Body of pancreas (tissue), 4 donors: ENCODE measurements at places on chromosomes 7 and 10. TPM values are rescaled to one million over a fixed set of nuclear protein-coding genes. Genes with fewer than 3 reads are reported as not detected.

- H3K4me1 ChIP-seq: no peaks in the 10 kb centered on the region
- no peaks in the 10 kb centered on the region for H3K36me3 ChIP-seq
- no peaks in the 10 kb centered on the region for H3K27me3 ChIP-seq
- no peak for DNase-seq
- H3K27ac ChIP-seq: no peak overlapping the region
These were observed 23.5 kb upstream of the GPR26 start for GRCh38 chr10:123642697-123643096.

The ADK gene
- 12.9 TPM for total RNA-seq

GRCh38 chr10:118723466-118723865 is 31.3 kb downstream of the CACUL1 start:
- H3K36me3 ChIP-seq: no peaks in the 10 kb centered on the region
- H3K27me3 ChIP-seq: no peaks in the 10 kb centered on the region
- peaks cover 25% of the 10 kb centered on the region for H3K4me1 ChIP-seq
- no peak overlapping the region for H3K27ac ChIP-seq
- no peak for DNase-seq

DNA sequence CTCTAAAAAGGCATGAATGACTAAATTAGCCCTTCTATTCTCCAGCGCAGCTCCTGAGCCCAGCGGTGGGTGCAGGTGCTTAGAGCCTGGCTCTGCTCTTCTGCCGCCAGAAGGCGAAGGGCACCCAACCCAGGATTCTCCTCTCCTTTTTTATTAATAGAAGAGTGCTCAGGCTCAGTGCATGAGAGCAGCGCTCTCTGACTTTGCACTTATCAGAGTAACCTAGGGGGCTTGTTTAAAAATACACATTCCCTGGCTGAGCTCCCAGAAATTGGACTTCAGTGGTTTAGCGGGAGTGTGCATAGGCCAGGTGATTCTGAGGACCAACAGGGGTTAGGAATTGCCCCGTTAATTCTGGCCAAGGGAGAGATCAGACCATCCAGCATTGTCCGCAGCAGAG is 1.7 kb upstream of the PFKP start:
- no peak overlapping the region for H3K4me3 ChIP-seq
- peaks cover 26% of the 10 kb centered on the region for H3K4me1 ChIP-seq
- no peaks in the 10 kb centered on the region for H3K27me3 ChIP-seq
- H3K36me3 ChIP-seq: no peaks in the 10 kb centered on the region

DNA sequence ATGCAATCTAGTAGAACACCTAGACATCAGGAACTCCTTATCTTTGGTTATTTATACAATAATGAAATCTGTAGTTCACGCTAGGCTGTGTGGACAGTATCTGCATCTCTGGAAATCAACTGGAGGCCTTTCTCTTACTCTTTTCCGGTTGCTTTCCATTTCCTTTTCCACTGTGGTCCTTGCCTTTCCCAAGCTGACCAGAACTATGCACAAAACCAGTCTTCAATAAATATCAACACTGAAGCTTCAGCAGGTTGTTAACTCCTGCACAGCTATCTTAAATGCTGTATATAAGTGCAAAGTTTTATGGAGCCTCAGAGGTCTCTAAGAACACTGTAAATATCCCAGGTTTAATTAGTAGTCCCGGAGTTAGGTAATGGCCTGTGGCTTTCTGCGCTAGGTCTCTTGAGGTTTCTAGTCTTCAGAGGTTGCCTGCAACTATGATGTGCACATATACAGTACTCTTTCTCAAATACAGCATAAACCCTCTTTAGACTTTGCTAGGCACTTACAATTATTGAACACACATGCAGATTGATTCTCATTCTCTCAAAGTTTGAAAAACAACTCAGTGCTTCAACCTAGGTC is 2.4 kb downstream of the KLLN start:
- no peak overlapping the region for H3K4me3 ChIP-seq
- H3K36me3 ChIP-seq: no peaks in the 10 kb centered on the region
- H3K27me3 ChIP-seq: no peaks in the 10 kb centered on the region
- H3K27ac ChIP-seq: no peak overlapping the region
- H3K4me1 ChIP-seq: peaks cover 16% of the 10 kb centered on the region

DNA sequence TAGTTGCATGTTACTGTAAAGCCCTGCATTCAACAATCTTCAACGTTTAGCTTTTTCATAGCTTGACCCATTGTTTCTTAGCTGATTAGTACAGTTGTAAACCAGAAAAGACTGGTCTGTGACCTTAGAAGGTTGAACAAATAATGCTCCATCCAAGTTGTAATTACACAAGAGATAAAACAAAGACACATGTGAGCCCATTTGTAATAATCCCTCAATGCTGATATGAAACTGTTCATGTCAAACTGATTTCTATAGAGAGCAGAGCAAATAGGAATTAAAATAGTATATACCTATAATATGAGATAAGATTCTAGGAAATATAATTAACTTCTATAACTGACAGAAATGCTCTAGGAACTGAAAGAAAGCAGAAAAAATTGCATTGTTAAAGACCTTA is 94.7 kb upstream of the SLC25A13 start:
- no peaks in the 10 kb centered on the region for H3K4me1 ChIP-seq
- no peak for DNase-seq
- H3K27ac ChIP-seq: no peak overlapping the region
- H3K36me3 ChIP-seq: no peaks in the 10 kb centered on the region
- no peak overlapping the region for H3K4me3 ChIP-seq
